Astrocyte (in vitro differentiated cells and primary cell): ENCODE measurements at places on chromosomes 13 and 19. TPM values are rescaled to one million over a fixed set of nuclear protein-coding genes. Genes with fewer than 3 reads are reported as not detected.
A peak's percentile ranks its signal among the peaks of the same experiment; 100 is the strongest.

DNA sequence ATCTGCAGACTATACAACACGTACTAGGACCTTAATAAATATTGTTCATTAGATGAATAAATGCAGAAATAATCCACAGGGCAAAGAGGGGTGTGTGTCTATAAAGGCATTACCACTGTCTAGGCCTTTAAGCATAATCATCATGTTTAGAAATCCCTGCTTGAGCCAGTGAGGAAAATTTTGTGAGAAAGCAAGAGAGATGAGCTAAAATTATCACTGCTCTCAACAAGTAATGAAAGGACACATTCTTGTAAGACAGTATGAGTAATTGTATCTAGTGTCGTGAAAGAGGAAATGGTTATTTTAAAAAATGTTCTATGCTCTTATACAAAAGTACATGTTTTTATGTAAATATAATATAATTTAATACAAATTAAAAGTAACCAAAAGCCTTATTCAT, 1699.4 kb downstream of the PCDH9 start:
- no peak overlapping the region for H3K4me3 ChIP-seq
- peak; percentile 15 for DNase-seq
- H3K27ac ChIP-seq, result no peak overlapping the region
- H3K27me3 ChIP-seq, result no peaks in the 10 kb centered on the region
- no peaks in the 10 kb centered on the region for H3K4me1 ChIP-seq
- H3K36me3 ChIP-seq, result no peaks in the 10 kb centered on the region

- peak overlapping the region; percentile 43 for H3K4me3 ChIP-seq
- peak; percentile 38 for DNase-seq
- H3K36me3 ChIP-seq, result no peaks in the 10 kb centered on the region
- H3K27ac ChIP-seq, result no peak overlapping the region
- H3K27me3 ChIP-seq, result no peaks in the 10 kb centered on the region
These were observed 11.5 kb upstream of the CNFN start for GRCh38 chr19:42401365-42402303.

- no peaks in the 10 kb centered on the region for H3K27me3 ChIP-seq
- H3K4me3 ChIP-seq, result no peak overlapping the region
- H3K36me3 ChIP-seq, result no peaks in the 10 kb centered on the region
- no peak overlapping the region for H3K27ac ChIP-seq
- H3K4me1 ChIP-seq, result no peaks in the 10 kb centered on the region
These were observed 615.5 kb downstream of the PCDH17 start for GRCh38 chr13:58247080-58247479.

GRCh38 chr13:33485247-33485646, 199.7 kb upstream of the STARD13 start:
- H3K27ac ChIP-seq, result no peak overlapping the region
- no peak overlapping the region for H3K4me3 ChIP-seq
- DNase-seq, result no peak
- H3K4me1 ChIP-seq, result no peaks in the 10 kb centered on the region
- no peaks in the 10 kb centered on the region for H3K36me3 ChIP-seq
- H3K27me3 ChIP-seq, result no peaks in the 10 kb centered on the region

GRCh38 chr13:40508127-40508526, 158.3 kb downstream of the FOXO1 start:
- peak; percentile 78 for DNase-seq
- no peaks in the 10 kb centered on the region for H3K27me3 ChIP-seq
- H3K36me3 ChIP-seq, result no peaks in the 10 kb centered on the region
- peak overlapping the region; percentile 74 for H3K27ac ChIP-seq
- H3K4me3 ChIP-seq, result no peak overlapping the region

RHPN2 gene
- total RNA-seq, result 11.4 and 12.6 TPM in 2 replicates

DNA sequence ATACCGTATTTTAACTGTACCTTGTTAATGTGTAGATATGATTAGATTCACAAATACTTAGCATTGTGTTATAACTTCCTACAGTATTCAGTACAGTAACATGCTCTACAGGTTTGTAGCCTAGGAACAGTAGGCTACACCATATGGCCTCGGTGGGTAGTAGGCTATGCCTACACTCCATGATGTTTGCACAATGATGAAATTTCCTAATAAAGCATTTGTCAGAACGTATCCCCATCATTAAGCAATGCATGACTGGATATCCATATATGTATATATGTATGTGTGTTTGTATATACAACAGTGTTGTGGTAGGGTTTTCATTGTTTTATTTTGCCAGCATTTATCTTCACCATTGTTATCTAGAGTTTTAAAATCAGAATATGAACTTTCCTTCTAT, 119.4 kb downstream of the SLC7A1 start:
- H3K27ac ChIP-seq, result no peak overlapping the region
- H3K27me3 ChIP-seq, result peaks cover 11% of the 10 kb centered on the region
- H3K36me3 ChIP-seq, result no peaks in the 10 kb centered on the region
- H3K4me3 ChIP-seq, result no peak overlapping the region
- DNase-seq, result no peak
- no peaks in the 10 kb centered on the region for H3K4me1 ChIP-seq

DNA sequence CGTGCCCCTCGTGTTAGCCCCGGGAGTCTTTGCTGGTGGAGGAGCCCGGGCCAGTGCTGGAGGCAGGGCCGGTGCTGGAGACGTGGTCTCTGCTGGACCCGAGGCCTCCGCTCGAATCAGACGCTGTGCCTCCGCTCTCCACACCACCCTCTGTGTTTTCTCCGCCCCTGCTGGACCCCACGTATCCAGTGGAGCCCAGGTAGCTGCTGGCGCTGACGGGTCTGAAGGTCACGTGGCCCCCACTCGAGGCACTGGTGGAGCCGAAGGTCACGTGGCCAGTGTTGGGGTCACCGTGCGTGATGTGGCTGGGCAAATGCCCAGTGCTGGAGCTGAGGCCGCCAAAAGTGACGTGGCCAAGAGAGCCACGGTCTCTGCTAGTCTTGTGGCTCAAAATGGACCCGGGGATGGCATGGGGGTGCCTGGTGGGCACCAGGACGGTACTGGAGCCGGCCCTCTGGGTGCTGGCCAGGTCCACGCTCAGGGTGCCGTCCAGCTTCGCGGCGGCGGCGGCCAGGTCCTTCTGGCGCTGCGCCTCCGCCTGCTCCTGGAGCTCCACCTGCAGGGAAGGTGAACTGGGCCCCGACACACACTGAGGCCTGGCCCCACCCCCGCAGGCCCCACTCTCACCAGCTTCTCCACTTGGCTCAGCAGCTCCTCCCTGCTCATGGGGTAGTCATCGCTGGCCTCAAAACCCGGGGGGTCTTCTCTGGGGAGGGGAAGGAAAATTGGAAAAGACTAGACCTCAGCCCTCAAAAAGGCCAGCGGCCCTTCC, 27.3 kb downstream of the ZNF114 start:
- no peaks in the 10 kb centered on the region for H3K27me3 ChIP-seq
- DNase-seq, result no peak
- H3K4me1 ChIP-seq, result peaks cover 8% of the 10 kb centered on the region
- H3K36me3 ChIP-seq, result no peaks in the 10 kb centered on the region
- no peak overlapping the region for H3K4me3 ChIP-seq
- no peak overlapping the region for H3K27ac ChIP-seq

TINCR gene
- 0.38 and 1.4 TPM in 2 replicates for total RNA-seq

DNA sequence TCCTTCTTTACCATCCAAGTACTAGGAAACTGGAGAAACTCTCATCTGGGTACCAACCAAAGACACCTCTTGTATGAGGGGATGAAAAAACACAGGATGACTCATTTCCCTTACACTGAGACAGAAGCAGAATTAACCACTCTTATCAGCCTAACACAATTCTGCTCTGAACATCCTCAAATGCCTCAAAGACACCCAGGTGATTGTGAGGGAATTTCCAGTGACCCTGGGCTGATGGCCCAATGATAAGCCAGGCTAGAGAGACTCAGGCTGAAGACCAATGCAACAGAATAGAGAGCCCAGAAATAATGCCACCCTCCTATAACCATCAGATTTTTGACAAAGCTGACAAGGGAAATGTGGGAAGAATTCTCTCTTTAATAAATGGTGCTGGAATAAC, 7.0 kb downstream of the ZNF737 start:
- DNase-seq, result no peak
- no peaks in the 10 kb centered on the region for H3K27me3 ChIP-seq
- H3K4me3 ChIP-seq, result no peak overlapping the region
- no peaks in the 10 kb centered on the region for H3K4me1 ChIP-seq

GRCh38 chr13:94020426-94020825, 459.1 kb downstream of the DCT start:
- no peak overlapping the region for H3K4me3 ChIP-seq
- H3K27ac ChIP-seq, result no peak overlapping the region
- no peak for DNase-seq
- no peaks in the 10 kb centered on the region for H3K4me1 ChIP-seq

- no peaks in the 10 kb centered on the region for H3K4me1 ChIP-seq
- H3K27me3 ChIP-seq, result no peaks in the 10 kb centered on the region
- DNase-seq, result no peak
- no peaks in the 10 kb centered on the region for H3K36me3 ChIP-seq
- no peak overlapping the region for H3K4me3 ChIP-seq
- no peak overlapping the region for H3K27ac ChIP-seq
These were observed 278.0 kb downstream of the FGF9 start for GRCh38 chr13:21948769-21949474.

GRCh38 chr13:88074794-88075510, 403.8 kb downstream of the SLITRK5 start:
- H3K27me3 ChIP-seq, result no peaks in the 10 kb centered on the region
- DNase-seq, result no peak
- no peaks in the 10 kb centered on the region for H3K36me3 ChIP-seq
- H3K4me3 ChIP-seq, result no peak overlapping the region
- H3K27ac ChIP-seq, result no peak overlapping the region
- no peaks in the 10 kb centered on the region for H3K4me1 ChIP-seq

DNA sequence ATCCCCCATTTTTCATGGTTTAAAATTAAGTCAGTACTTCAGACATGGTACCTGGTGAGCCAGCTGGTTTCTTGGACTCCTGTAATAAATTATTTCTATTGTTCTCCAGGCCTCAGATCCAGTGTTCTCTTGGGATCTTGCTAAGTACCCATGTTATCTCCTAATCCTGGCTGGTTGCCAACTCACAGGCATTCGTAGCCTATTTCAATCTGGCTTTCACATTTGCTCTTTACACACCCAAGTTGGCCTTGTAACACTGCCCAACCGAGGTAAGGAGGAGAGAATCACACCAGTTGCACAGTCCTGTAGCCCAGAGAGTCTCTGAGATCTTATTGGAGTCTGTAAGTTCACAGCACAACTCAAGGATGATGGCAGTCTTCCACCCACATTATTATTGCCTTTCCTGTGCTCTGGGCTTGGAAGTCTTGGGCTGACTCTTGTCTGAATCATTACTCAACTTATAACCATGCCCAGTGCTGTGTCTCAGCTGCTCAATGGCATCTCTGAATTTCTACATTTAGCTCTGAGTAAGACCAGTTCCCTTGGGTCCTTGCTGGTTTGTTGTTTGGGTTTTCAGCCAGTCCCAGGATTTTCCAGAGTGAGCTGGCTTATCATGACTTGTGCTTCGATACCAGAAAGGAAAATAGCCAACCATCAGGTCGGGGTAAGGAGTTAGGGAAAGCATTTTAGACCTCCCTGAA, 76.6 kb upstream of the KLF12 start:
- DNase-seq, result peak; percentile 97
- no peaks in the 10 kb centered on the region for H3K36me3 ChIP-seq
- peak overlapping the region; percentile 92 for H3K27ac ChIP-seq
- peak overlapping the region; percentile 10 for H3K4me3 ChIP-seq
- no peaks in the 10 kb centered on the region for H3K27me3 ChIP-seq

- peak overlapping the region; percentile 67 for H3K4me3 ChIP-seq
- H3K27me3 ChIP-seq, result no peaks in the 10 kb centered on the region
- H3K4me1 ChIP-seq, result peaks cover 5% of the 10 kb centered on the region
- peaks cover 8% of the 10 kb centered on the region for H3K36me3 ChIP-seq
- DNase-seq, result no peak
These were observed 2.2 kb downstream of the IGFLR1 start for GRCh38 chr19:35740108-35740422.

DNA sequence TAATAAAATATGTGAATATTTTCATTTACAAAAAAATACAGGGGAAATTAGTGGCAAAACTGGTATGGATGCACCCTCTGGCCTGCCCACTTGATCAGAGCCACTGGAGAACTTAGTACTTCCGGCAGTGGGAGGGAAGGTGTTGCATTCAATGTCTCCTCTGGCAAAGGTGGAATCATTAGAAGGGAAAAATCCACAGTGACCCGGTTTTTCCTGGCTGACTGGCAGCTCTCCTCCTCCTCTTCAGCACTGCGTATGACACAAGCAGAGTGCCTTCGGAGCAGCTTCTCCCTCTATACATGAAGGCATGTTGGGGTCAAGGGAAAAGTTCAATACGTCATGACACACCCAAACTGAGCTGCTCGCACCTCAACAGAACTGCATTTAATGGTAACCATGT, 102.0 kb upstream of the SLC15A1 start:
- H3K27me3 ChIP-seq, result no peaks in the 10 kb centered on the region
- no peak overlapping the region for H3K4me3 ChIP-seq
- H3K27ac ChIP-seq, result no peak overlapping the region
- H3K36me3 ChIP-seq, result no peaks in the 10 kb centered on the region
- peaks cover 6% of the 10 kb centered on the region for H3K4me1 ChIP-seq
- no peak for DNase-seq

DNA sequence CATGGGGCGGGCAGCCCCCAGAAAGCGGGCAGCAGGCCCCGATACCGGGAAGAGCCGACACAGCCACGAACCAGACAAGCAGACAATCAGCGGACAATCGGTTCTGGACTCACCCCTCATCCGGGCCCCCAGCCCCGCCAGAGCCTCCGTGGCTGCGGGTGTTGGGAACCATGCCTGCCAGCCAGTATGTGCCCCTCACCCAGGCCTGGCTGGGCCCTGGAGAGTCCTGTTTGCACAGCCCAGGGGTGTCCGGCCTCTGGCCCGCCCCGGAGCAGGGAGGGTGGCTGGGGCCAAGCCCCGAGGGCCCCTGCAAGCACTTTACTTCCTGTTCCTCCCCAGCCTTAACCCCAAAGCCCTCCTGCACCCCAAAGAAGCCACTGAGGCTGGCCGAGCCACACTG, 7.8 kb downstream of the PODNL1 start:
- DNase-seq, result no peak
- peaks cover 4% of the 10 kb centered on the region for H3K27me3 ChIP-seq
- H3K27ac ChIP-seq, result no peak overlapping the region
- H3K4me1 ChIP-seq, result no peaks in the 10 kb centered on the region

FLT1 gene
- total RNA-seq, result 7.3 and 10.0 TPM in 2 replicates

- H3K4me3 ChIP-seq, result no peak overlapping the region
- H3K27ac ChIP-seq, result no peak overlapping the region
- H3K4me1 ChIP-seq, result no peaks in the 10 kb centered on the region
- H3K36me3 ChIP-seq, result no peaks in the 10 kb centered on the region
- no peaks in the 10 kb centered on the region for H3K27me3 ChIP-seq
These were observed 110.6 kb downstream of the PCDH9 start for GRCh38 chr13:67119481-67119894.

GRCh38 chr19:4115818-4116385, 8.0 kb downstream of the MAP2K2 start:
- H3K36me3 ChIP-seq, result peaks cover 7% of the 10 kb centered on the region
- no peak overlapping the region for H3K4me3 ChIP-seq
- H3K27ac ChIP-seq, result no peak overlapping the region
- no peaks in the 10 kb centered on the region for H3K27me3 ChIP-seq

C19orf85 gene
- total RNA-seq, result not detected in 2 replicates

GRCh38 chr19:18604820-18605159, 1.8 kb downstream of the CRLF1 start:
- peaks cover 41% of the 10 kb centered on the region for H3K27me3 ChIP-seq
- H3K36me3 ChIP-seq, result no peaks in the 10 kb centered on the region
- H3K4me3 ChIP-seq, result no peak overlapping the region
- H3K27ac ChIP-seq, result no peak overlapping the region
- no peak for DNase-seq
- peaks cover 3% of the 10 kb centered on the region for H3K4me1 ChIP-seq
